Body of pancreas (tissue), 4 donors: ENCODE measurements at places on chromosomes 1 and 21.
A peak's percentile ranks its signal among the peaks of the same experiment; 100 is the strongest.

- no peaks in the 10 kb centered on the region for H3K36me3 ChIP-seq
- H3K4me1 ChIP-seq = no peaks in the 10 kb centered on the region
- no peak overlapping the region for H3K4me3 ChIP-seq
Observed at GRCh38 chr1:9665193-9665592, 13.7 kb downstream of the PIK3CD start.

GRCh38 chr1:115189814-115190539, 100.7 kb upstream of the TSPAN2 start:
- no peak for DNase-seq
- H3K4me1 ChIP-seq = no peaks in the 10 kb centered on the region
- H3K27me3 ChIP-seq = no peaks in the 10 kb centered on the region

GRCh38 chr1:203880606-203881005, 19.2 kb downstream of the SNRPE start:
- no peak for DNase-seq
- H3K27ac ChIP-seq = no peak overlapping the region
- no peak overlapping the region for H3K4me3 ChIP-seq
- H3K36me3 ChIP-seq = no peaks in the 10 kb centered on the region
- no peaks in the 10 kb centered on the region for H3K27me3 ChIP-seq

GRCh38 chr1:79667848-79668696, 661.5 kb upstream of the ADGRL4 start:
- no peak for DNase-seq
- no peaks in the 10 kb centered on the region for H3K36me3 ChIP-seq
- no peak overlapping the region for H3K4me3 ChIP-seq
- H3K4me1 ChIP-seq = no peaks in the 10 kb centered on the region

DNA sequence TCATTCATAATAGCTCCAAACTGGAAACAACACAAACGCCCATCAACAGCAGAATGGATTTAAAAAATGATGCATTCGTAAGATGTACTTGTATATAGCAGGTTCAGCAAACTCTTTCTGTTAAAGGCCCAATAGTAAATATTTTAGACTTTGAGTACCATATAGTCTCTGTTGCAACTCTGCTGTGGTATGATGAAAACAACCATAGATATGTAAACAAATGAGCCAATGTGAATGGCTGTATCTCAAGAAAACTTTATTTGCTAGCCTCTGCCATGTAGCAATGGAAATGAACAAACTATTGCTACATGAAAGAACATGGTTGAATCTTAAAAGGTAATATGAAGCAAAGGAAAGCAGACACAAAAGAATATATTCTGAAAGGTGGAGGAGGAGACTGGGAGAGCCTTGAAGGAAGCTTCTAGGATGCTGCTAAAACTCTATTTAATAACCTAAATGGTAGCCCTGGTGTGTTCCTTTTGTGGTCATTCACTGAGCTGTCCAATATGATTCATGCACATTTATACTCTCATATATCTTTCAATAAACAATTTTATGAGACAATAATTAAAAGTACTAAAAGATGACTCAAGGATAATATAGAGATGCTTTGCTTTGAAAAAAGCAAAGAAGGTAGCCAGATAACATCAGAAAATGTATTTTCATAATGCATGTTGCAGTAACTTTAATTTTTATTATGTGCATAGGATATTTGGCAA, 29.1 kb upstream of the FMO3 start:
- H3K27me3 ChIP-seq = no peaks in the 10 kb centered on the region
- H3K36me3 ChIP-seq = no peaks in the 10 kb centered on the region
- DNase-seq = no peak
- no peak overlapping the region for H3K27ac ChIP-seq

DNA sequence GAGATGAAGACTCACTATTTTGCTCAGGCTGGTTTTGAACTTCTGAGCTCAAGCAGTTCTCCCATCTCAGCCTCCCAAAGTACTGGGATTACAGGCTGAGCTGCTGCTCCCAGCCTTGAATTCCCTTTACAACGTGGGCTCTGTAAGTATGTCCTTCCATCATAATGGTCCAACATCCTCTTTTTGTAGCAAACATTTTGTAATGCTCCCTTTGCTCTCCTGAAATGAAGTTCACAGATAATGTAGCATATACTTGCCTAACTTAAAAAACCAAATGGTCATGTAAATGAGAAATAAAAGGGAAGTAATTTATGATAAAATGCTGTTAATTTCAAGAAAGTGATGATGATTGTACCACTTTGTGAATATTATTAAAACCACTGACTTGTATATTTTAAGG, 30.5 kb upstream of the THEM4 start:
- H3K27me3 ChIP-seq = no peaks in the 10 kb centered on the region
- no peak for DNase-seq
- H3K36me3 ChIP-seq = no peaks in the 10 kb centered on the region
- H3K4me3 ChIP-seq = no peak overlapping the region

DNA sequence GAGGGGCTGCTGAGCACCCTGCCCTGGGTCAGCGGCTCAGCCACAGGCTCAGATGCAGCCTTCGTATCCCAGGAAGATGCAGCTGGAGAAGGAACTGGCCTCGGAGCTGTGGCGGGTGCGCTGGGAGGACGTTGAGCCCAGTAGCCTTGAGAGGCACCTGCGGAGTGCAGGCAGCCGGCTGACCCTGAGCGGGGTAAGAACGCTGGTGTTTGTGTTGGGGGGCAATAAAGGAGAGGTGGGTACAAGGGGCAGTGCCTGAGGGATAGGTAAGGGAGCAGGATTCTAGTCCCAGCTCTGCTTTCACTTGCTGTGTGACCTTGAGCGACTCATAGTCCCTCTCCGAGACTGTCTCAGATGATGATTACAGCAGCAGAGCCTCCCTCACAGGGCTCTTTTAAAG, 6.4 kb downstream of the NPR1 start:
- no peaks in the 10 kb centered on the region for H3K4me1 ChIP-seq
- no peaks in the 10 kb centered on the region for H3K27me3 ChIP-seq
- H3K27ac ChIP-seq = no peak overlapping the region

DNA sequence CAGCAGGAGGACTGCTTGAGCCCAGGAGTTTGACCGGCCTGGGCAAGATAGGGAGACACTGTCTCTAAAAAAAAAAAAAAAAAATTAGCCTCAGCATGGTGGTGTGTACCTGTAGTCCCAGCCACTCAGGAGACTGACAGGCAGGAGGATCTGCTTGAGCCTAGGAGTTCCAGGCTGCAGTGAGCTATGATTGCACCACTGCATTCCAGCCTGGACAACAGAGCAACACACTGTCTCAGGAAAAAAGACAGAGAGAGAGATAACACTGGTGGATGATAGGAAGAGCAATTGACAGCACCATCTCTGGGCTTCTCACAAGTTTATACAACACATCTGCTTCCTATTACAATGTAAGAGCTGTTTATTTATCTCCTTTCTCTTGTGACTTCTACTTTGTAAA, 2.4 kb upstream of the RNU11 start:
- H3K4me1 ChIP-seq = peaks cover 40% of the 10 kb centered on the region
- no peaks in the 10 kb centered on the region for H3K36me3 ChIP-seq
- no peak for DNase-seq
- no peaks in the 10 kb centered on the region for H3K27me3 ChIP-seq
- H3K27ac ChIP-seq = no peak overlapping the region

GRCh38 chr1:62685431-62685859, 2.7 kb downstream of the DOCK7 start:
- no peaks in the 10 kb centered on the region for H3K36me3 ChIP-seq
- no peak overlapping the region for H3K27ac ChIP-seq
- no peaks in the 10 kb centered on the region for H3K27me3 ChIP-seq
- DNase-seq = no peak
- peaks cover 32% of the 10 kb centered on the region for H3K4me1 ChIP-seq

DNA sequence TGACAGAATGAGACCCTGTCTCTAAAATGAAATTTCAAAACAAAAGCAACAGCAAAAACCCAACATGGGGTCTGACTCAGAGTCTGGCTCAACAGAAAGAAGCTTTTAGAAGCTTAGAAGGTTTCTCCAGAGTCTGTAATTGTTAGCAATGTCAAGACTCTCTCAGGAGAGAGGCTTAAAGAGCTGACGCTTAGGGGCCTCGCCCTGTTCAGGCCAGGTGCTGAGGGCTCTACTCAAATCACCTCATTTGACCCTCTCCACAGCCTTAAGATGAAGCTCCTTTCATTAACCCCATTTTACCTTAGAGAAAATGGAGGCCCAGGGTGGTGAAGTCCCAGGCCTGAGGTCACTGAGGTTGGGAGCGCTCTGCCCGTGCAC, 5.3 kb upstream of the KIF17 start:
- no peak overlapping the region for H3K27ac ChIP-seq
- H3K36me3 ChIP-seq = no peaks in the 10 kb centered on the region
- peaks cover under 1% of the 10 kb centered on the region for H3K4me1 ChIP-seq

GRCh38 chr1:39453603-39454002, 37.8 kb upstream of the BMP8A start:
- H3K4me1 ChIP-seq = no peaks in the 10 kb centered on the region
- peak; percentile 33 for DNase-seq

GRCh38 chr1:234091876-234092275, 187.4 kb downstream of the SLC35F3 start:
- DNase-seq = no peak
- H3K4me1 ChIP-seq = no peaks in the 10 kb centered on the region
- no peaks in the 10 kb centered on the region for H3K36me3 ChIP-seq
- no peak overlapping the region for H3K4me3 ChIP-seq
- H3K27me3 ChIP-seq = no peaks in the 10 kb centered on the region
- H3K27ac ChIP-seq = no peak overlapping the region

DNA sequence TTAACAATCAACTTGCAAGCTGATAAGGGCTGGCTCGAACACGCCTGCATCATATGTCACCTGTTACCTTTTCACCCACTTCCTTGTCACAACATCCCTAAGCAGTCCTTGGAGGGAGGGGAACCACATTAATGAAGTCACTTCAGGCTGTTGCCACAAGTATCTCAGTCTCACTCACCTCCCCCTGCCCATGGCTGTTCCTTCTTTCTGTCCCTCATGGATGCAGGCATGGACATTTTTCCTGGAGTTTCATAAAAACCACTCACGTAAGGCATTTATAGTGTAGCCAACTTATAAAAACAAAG, 76.8 kb upstream of the ANGPTL1 start:
- no peaks in the 10 kb centered on the region for H3K27me3 ChIP-seq
- H3K4me3 ChIP-seq = no peak overlapping the region
- H3K4me1 ChIP-seq = peaks cover 21% of the 10 kb centered on the region
- DNase-seq = no peak
- H3K36me3 ChIP-seq = no peaks in the 10 kb centered on the region
